ENCODE measurements at places on chromosomes 7 and 10.

DNA sequence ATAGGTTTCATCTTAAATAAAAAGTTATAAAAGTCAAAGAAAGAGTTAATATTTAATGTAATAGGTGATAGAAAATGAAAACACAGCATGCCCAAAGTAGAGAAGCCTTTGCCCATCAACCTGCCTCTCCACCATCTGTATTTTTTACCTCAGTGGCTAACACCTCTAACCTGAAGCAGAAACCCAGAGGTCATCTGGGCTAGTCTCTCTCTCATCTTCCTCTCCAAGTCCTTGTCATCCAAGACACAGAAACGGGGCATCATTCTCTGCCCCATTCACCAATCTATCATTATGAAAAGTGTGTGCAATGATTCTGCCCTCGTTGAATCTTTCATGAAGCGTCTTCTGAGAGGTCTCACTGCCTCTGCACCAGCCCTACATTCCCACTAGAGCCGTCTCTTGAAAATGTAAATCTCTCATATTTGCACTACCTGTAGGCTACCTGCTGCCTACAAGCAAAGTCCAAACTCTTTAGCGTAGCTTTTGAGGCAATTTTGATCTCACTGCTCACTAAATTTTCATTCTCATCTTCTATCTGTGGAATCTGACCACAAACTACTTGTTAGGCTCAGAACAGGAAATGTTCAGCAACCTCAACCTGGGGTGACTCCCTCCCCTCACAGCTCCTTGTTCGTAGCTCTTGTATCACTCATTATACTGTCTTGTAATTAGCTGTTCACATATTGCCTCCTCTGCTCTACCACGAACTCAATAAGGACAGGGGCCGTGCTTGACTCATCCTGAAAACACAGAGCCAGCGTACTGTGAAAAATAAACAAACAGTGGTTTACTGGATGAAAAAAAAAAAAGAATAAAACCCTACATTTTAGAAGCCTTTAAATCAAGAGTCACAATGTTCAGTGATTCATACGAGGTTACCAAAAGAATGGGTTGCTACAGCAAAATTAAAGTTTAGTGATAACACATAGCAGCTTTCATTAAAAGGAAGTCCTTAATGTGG, 83.1 kb downstream of the CTNNA3 start:
- DNase-seq, result peak; percentile 65

DNA sequence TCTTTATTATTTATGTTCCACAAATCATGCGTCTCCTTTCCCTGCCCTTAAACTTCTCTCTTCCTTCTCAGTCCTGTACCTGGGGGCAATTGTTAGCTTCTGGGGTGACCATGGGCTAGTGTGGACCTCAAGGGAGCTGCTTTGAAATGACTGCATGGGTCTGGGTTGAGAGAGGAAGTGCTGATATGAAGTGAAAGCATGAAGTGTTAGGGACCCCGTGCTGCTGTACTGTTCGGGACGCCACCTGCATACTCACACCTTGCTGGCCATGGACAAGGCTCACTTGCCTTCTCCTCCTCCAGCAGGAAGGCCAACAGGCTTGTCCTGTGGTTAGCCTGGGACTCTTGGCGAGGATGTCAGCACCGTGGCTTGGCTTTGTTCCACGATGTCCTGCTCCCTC, 56.7 kb downstream of the MTPN start:
- no peak for DNase-seq

DNA sequence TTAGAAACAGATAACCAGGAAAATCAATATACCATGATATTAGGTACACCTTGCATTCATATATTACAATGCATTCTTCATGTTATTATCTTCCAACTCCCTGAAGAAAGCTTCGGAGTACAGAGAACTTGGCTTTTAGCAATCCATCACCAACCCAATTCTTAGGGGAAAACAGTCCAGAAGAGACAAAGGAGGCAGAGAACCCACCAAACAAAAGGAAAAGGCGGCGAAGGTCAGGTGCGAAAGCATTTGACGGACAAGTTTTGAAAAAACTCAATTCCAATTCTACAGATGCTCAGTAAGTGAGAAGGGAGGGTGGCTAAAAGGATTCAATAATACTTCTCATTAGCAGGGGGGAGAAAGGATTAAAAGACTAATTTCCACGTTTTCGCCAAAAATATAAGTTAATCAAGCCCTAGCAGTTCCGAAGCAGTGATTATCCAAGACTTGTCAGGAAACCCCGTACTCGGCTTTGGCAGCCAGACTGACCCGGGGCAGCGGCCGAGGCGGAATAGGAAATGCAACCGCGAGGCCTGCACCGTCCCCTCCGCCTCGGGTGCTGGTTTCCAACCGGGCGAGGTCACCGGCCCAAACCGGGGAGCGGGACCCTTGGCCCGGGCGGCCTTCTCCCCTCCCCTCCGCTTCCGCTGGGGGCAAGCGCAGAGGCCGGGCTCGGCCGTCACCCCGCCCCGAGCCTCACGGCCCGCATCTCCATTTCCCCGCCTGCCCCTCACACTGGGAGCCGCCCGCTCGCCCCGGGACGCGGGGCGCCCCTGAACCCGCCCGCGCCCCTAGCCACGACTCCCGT, 747 bp downstream of the GDI2 start:
- peak; percentile 51 for DNase-seq

DNA sequence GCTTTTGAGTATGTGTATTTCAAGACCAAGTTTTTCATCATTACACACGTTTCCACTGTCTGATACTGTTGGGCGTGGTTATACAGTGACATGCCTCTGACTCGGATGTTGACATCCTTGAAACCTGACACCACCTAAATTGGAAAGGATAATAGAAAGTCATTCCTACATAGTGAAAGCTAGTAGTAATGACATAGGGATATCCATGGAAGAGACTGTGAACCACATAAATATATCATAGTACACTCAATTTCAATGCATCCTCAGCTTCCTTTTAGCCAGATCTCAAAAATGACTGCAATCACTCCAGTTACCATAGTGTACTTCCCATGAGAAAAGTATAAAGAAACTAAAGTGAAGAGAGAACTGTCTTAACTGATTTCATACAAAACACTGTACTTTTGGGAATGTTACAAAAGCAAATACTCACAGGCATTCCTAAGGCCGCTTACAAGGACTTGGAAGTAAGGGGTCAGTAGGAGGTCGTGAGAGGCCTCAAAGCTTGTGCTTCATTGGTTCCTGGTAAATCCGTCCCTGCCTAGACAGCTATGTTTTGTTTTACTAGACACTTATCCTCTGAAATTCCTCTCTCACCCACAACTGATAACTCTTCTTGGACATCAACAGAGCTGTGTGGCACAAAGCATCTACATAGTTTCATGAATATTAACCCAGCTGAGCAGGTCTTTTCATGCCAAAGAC, 71.8 kb upstream of the VWDE start:
- DNase-seq, result no peak

- no peak for DNase-seq
Observed at GRCh38 chr10:102268375-102268888, 23.1 kb downstream of the GBF1 start.

Measured in urothelium cell line (cell line).